NCI-H345 (cell line): ENCODE measurements at places on chromosomes 4 and X.

- DNase-seq: no peak
Observed at GRCh38 chr4:36214735-36215485, 29.4 kb downstream of the ARAP2 start.

- peak; percentile 17 for DNase-seq
Observed at GRCh38 chrX:24396236-24396930, 35.9 kb downstream of the SUPT20HL1 start.

DNA sequence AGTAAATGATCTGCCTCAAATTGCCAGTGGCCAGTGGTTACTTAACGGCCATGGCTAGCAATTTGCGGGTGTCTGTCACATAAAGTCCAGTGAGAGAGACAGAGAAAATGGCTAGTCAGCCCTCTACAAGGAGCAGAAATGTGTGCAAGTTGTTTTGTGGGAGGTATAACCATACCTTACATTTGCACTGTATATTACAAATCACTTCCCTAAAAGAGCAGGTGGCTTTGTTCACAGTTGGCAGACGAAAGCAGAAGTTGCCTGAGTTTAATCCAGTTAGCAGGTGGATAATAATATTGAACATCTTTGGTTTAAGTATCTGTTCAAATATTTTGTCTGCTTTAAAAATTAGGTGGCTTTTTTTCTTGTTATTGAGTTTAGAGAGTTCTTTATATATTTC is 15.6 kb downstream of the SRPX start:
- DNase-seq: no peak

- DNase-seq: no peak
Observed at GRCh38 chr4:123158576-123158975, 236.2 kb upstream of the NUDT6 start.

DNA sequence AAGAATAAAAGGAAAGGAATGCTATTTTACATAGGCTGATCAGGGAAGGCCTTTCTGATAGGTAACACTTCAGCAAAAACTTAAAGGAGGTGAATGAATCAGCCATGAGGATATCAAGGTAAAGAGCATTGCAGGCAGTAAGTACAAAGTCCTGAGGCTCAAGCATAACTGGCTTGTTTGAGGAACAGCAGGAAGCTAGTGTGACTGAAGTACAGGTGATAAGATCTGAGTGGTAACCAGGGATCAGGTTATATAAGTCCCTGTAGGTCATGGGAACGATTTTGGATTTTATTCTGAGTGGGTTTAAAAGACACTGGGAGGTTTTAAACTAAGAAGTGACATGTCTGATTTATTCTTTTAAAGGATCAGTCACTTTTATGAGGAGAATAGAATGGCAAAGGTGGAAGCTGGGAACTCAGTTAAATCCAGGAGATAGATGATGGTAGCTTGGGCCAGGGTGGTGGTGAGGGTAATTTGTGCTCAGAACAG is 47.1 kb upstream of the THOC2 start:
- no peak for DNase-seq

- no peak for DNase-seq
Observed at GRCh38 chr4:172232966-172233365, 419.8 kb downstream of the GALNTL6 start.

GRCh38 chr4:114208574-114209151 is 229.2 kb upstream of the ARSJ start:
- no peak for DNase-seq

DNA sequence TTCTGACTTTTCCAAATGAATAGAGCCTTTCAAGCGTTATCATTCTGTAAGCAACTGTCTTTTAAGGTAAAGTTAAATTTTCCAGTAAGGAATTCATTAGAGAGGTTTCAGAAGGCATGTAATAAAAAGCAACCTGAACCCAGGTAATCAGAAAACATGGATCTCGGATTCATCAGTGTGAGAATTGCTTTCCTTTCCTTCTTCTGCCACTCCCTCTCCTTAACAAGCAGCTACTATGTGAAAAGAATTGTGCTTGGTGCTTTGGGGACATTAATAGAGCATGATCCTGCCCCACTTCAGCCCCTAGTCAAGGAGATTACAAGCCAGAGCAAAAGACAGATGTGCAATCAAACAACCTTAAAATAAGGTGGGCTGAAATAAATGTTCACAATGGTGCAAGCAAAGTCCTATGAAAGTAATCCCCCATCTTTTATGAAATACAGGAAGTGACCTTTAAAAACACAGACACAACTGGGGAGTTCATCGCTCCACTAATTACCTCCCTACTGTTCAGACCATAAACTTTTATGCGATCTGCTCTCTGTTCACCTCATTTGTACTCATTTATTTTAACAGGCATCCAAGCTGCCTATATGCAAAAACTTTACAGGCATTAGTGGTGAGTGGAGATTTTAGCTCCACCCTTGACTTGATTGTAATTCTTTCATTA is 122.9 kb upstream of the RASGEF1B start:
- DNase-seq: no peak

- peak; percentile 4 for DNase-seq
Observed at GRCh38 chr4:1683261-1683735, 815 bp downstream of the FAM53A start.

- DNase-seq: no peak
Observed at GRCh38 chr4:73603271-73603710, 16.9 kb downstream of the RASSF6 start.

- peak; percentile 8 for DNase-seq
Observed at GRCh38 chr4:142358656-142359055, 487.4 kb downstream of the INPP4B start.

- no peak for DNase-seq
Observed at GRCh38 chr4:159296061-159296460, 193.2 kb downstream of the RAPGEF2 start.

- DNase-seq: no peak
Observed at GRCh38 chrX:95907081-95907480, 777.6 kb upstream of the DIAPH2 start.

DNA sequence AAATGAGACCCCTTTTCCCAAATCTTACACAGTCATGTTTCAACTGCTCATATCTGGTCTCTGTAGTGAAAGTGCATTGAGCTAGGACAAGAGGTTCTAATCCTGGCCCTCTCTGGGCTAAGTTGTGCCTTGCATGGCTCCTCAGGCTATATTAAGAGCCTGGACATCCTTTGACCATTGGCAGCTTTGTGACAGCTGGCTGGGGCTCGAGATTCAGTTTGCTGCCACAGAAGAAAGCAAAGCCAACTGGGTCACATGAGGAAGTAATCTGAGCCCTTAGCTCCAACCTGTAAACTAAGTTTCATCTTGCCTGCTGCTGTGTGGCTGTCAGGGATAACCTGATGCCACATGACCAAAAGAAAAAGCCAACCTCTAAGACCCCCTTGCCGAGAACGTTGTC is 51.8 kb upstream of the JADE1 start:
- no peak for DNase-seq

DNA sequence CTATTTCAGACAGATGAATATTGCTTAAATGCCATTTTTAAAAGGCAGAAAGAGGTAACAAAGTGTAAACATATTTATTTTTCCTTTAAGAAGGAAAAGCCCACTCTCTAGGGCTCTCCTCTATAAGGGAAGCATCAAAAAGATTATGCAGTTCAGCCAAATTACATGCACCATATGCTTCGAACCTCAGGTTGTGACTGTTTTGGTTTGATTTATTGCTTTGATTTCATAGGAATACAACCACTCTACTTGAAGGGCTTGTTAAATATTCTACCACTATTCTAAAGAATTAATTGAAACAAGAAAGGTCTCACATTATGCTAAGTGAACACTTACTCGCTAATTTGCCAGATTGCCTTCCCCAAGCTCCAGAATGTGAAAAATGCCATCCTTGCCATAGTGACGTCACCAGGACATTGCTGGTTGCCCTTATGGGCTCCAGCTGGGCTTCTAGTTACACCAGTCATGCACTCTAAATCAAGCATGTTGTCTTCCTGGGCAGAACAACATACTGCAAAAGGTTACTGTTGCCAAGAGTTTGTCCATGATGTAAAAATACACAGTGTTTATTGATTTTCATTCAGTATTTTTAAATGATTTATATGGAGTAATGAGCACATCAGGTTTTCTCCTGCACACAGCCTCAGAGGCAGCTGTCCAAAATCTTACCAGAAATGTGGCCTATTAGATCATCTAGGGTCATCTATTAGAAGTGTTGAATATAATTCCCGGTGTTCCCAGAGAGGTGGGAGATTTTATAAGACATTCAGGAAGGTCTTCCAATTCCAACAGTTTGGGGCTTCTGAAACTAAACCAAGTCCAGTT is 164.4 kb upstream of the RAPGEF2 start:
- no peak for DNase-seq

DNA sequence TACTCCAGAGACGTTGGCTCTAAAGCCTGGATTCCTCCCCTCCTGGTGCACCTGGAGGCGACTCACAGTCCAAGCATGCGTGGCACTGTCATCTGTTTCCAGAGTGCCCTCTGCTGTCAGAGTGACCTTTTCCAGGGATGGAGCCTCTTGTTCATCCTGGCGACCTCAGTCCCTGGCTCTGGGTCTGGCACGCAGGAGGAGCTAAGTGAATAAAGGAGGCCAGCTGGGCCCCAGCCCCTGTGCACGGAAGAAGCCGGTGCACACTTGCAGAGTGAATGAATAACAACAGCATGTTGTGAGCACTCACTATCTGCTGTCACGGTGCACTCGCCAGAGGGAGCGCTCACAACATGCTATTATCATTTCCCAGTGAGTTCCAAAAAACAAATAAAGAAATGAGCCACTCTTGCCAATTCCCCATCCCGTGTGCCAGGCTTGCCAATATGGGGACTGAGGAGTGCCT is 27.8 kb upstream of the PSAPL1 start:
- DNase-seq: peak; percentile 64

DNA sequence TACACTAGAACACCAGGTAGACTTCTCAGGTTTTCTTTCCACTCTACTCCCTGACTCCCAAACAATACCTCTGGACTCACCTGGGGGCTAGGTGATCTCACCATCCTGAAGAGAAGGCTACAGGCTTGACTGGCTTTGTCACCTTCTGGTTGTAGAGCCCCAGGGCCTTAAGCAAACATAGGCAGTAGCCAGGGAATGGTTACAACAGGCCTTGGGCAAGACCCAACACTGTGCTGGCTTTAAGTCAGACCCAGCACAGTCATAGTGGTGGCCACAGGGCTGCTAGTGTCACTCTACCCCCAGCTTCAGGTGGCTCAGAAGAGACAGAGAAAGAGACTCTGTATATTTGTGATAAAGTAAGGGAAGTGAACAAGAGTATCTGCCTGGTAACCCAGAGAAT is 118.1 kb upstream of the EMCN start:
- DNase-seq: no peak

DNA sequence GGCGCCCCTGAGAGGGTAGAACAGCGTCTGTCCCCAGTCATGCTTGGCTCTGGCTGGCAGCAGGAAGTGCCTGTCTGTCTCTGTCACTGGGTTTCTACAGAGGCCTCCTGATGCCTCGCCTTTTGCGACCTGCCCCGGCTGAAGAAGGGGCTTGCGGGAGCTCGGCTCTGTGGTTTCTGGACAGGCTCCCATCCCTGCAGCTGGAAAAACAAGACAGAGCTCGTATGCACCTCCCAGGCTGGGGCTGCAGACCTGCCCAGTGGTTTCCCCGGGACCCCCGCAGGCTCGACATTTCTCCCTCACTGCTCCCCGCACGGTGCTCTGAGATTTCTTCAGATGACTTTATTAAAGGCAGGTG is 57.0 kb upstream of the SORCS2 start:
- DNase-seq: no peak

- no peak for DNase-seq
Observed at GRCh38 chr4:104424989-104425388, 69.7 kb downstream of the CXXC4 start.

DNA sequence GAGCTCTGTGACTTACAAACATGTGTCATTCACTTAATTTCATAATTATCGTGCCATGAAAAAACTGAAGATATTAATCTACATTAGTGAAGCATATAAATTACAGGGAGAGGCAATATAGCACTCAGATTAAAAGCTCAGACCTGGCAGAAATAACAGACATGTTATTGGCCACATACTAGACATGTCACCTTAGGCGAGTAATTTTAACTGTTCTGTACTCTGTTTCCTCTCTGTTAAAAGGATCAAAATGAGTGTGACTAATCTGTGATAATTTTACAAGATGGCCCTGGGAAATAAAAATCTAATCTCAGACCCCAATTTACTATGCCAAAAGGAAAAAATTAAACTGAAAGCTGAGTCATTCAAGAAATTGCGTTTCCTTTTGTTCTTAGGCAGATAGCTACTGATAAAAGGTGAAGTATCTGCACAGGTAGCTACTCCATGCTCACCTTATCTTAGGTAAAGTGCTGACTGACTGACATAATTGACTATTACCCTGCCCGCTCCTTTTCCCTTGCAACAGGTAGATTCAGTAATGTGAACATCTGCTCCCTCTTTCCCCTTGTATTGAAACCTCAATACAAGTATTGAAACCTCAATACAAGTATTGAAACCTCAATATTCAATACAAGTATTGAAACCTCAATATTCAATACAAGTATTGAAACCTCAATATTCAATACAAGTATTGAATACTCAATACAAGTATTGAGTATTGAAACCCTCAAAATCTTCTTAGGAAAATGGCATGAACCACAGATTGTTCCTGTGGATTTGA is 33.2 kb downstream of the RELL1 start:
- no peak for DNase-seq
